ENCODE measurements at places on chromosomes 16 and 17. TPM values are rescaled to one million over a fixed set of nuclear protein-coding genes. Genes with fewer than 3 reads are reported as not detected.

Gene GALR2
- 0.79 TPM for total RNA-seq

DNA sequence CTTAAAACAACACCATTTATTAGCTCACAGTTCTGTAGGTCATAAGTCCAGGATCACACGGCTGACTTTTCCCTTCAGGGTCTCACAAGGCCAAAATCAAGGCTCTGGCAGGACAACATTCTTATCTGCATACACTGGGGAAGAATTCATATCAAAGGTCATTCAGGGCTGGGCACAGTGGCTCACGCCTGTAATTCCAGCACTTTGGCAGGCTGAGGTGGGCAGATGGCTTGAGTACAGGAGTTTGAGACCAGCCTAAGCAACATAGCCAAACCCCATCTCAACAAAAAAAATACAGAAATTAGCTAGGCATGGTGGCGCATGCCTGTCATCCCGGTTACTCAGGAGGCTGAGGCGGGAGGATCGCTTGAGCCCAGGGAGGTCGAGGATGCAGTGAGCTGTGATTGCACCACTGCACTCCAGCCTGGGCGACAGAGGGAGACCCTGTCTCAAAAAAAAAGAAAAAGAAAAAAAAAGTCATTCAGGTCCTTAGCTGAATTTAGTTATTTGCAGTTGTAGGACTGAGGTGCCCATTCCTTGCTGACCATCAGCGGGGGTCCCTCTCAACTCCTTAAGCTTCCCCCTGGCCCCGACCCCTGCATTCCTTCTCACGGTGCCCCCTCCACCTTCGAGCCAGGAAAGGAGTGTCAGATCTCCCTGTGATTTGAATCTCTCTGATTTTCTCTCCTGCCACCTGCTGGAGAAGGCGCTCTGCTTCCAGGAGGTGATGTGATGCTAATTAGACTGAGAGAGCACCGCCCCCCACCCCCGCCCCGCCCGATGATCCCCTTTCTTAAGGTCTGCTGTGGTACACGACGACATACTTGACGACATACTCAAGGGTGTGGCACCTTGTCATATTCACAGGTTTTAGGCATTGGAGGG lies 91.8 kb upstream of the CLEC18A start:
- DNase-seq, result peak; percentile 66

GRCh38 chr16:50974438-50975036 lies 176.5 kb downstream of the SALL1 start:
- no peaks in the 10 kb centered on the region for H3K4me1 ChIP-seq
- H3K27ac ChIP-seq, result no peak overlapping the region
- no peaks in the 10 kb centered on the region for H3K27me3 ChIP-seq
- no peak overlapping the region for H3K4me3 ChIP-seq

GRCh38 chr16:53576210-53576609 lies 73.2 kb upstream of the AKTIP start:
- no peaks in the 10 kb centered on the region for H3K36me3 ChIP-seq
- H3K27me3 ChIP-seq, result no peaks in the 10 kb centered on the region
- H3K4me3 ChIP-seq, result no peak overlapping the region
- DNase-seq, result no peak

DNA sequence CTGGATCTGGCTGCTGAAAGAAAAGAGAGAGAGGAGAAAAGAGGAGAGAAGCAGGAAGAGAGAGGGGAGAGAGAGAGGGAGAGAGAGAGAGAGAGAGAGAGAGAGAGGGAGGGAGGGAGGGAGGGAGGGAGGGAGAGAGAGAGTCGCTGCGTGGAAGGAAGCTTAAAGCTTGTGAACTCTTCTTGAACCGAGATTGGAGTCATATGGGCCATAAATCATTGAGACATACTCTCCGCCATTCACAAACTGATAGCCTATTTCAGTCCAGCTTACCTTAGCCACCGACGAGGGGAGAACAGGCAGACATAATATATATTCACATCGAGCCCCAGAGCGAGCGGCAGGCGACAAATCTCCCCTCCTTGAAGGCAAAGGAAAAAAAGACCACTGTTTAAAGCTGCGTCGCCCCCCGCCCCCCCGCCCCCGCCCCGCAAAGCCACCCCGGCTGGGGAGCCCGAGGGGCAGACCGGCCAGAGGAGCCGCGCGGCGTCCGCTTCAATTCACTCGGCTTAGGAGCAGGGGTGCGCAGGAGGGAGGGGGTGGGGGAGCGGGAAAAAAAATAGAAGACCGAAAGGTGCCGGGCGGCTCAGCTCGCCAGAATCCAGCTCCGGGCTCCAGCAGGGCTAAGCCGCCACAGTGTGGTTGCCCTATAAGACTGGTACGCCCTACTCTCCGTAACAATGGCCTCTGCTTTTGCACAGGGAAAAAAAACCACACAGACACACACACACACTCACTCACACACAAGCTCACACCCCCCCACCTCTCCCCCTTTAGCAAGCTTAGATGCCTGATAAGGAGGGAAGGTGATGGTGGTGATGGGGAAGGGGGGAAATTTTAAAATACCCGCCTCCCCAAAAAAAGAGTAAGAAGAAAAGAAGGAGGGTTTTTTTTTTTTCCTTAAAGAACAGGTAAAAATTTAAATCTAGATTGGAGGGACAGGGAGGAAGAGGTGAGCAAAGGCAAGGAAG lies 10.6 kb upstream of the HOXB2 start:
- H3K4me1 ChIP-seq, result peaks cover 9% of the 10 kb centered on the region
- no peak overlapping the region for H3K27ac ChIP-seq
- H3K36me3 ChIP-seq, result no peaks in the 10 kb centered on the region
- H3K4me3 ChIP-seq, result peak overlapping the region; percentile 28
- peak; percentile 58 for DNase-seq

GRCh38 chr17:59062509-59062908 lies 44.2 kb downstream of the TRIM37 start:
- H3K36me3 ChIP-seq, result peaks cover 2% of the 10 kb centered on the region
- H3K4me3 ChIP-seq, result no peak overlapping the region
- peak; percentile 55 for DNase-seq
- H3K4me1 ChIP-seq, result peaks cover 42% of the 10 kb centered on the region

DNA sequence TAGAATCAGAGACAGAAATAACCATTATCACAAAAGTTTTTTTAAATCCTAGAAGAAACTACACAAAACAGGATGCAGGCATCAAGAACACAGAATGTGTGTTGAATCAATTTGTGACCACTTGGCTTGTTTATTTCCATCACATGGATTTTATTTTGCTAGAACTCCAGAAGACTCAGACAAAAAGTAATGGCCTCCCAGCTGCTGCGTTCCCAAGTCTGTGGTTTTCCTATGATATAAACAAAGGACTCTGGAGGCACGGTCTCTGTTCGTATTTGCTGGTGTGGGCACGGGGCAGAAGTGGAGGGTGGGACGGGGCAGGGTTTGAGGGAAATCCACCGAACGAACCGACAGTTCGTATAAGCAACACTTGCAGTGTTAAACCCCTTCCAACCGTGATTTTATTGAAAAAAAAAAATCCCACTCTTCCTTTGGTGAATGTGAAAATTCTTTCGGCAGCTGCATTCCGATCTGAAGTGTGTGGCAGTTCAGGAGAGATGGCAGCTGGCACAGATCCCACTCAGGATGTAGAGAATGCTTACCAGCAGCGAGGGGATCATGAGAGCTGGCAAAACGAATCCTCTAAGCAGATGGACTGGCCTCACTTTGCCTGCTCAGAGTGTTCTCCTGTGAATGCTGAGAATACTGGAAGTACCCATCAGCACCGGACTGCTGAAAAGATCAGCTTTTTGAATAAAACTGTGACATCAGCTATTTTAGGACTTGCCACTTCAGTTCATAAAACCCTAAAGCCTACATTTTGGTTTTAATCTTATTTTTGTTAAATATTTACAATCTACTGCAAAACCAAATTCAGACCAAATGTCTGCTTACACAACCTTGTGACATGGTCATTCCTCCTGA lies 165.2 kb downstream of the VPS53 start:
- H3K36me3 ChIP-seq, result no peaks in the 10 kb centered on the region
- DNase-seq, result no peak
- no peaks in the 10 kb centered on the region for H3K27me3 ChIP-seq
- no peaks in the 10 kb centered on the region for H3K4me1 ChIP-seq

- H3K27me3 ChIP-seq, result no peaks in the 10 kb centered on the region
- no peak for DNase-seq
- H3K4me1 ChIP-seq, result peaks cover 12% of the 10 kb centered on the region
- H3K4me3 ChIP-seq, result no peak overlapping the region
These were observed 85.0 kb upstream of the MED9 start for GRCh38 chr17:17391668-17392370.

Measured in Caco-2 (cell line).